GM23338 (cell line): ENCODE measurements at places on chromosomes 2 and 18. TPM values are rescaled to one million over a fixed set of nuclear protein-coding genes. Genes with fewer than 3 reads are reported as not detected.

DNA sequence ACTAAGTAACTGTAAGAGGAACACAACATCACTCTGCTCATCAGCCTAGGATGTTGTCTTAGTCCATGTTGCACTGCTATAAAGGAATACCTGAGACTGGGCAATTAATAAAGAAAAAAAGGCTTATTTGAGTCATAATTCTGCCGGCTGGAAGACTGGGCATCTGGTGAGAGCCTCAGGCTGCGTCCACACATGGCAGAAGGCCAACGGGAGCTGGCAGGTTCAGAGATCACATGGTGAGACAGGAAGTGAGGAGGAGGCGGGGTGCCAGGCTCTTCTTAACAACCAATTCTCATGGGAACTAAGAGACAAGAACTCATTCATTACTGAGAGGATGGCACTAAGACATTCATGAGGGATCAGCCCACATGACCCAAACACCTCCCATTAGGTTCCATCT is 46.8 kb downstream of the EPG5 start:
- DNase-seq, result no peak
- H3K4me3 ChIP-seq, result no peak overlapping the region
- peaks cover 4% of the 10 kb centered on the region; the same call in 1 of the 2 replicates for H3K36me3 ChIP-seq
- no peaks in the 10 kb centered on the region for H3K4me1 ChIP-seq
- no peak overlapping the region for H3K27ac ChIP-seq

Gene AKAIN1
- polyA plus RNA-seq, result not detected in 2 replicates

Gene FBXO15
- 0.53 TPM in 1 of 2 replicates, not detected in the other for polyA plus RNA-seq

DNA sequence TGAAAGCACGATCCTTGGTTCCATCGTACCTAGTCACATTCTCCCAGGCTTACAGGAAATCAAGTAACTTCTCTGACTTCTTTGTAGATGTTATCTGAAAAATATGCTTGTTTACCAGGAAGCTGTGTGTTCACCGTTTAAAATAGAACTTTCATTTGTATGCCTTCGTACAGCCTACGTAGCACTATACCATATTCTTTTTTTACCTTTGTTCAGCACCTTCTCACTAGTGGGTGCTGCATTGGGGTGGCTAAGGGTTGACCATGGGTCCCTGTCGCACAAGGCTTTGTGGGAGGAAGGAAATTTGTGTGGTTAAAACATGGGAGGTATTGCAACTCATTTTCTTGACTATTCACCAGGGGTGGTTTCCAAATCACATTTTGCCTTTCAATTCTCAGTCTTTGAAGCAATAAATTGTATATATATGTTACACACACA is 16.6 kb downstream of the MALT1 start:
- no peaks in the 10 kb centered on the region for H3K36me3 ChIP-seq
- H3K27me3 ChIP-seq, result no peaks in the 10 kb centered on the region
- no peak overlapping the region for H3K4me3 ChIP-seq
- no peak overlapping the region for H3K27ac ChIP-seq
- no peak for DNase-seq
- no peaks in the 10 kb centered on the region for H3K4me1 ChIP-seq

- H3K27ac ChIP-seq, result no peak overlapping the region
- no peak for DNase-seq
- no peaks in the 10 kb centered on the region for H3K36me3 ChIP-seq
- H3K4me1 ChIP-seq, result peaks cover 32% of the 10 kb centered on the region
Measured at GRCh38 chr2:64655018-64655664, 1.4 kb upstream of the SERTAD2 start.

- H3K4me3 ChIP-seq, result no peak overlapping the region
- DNase-seq, result no peak
- H3K27ac ChIP-seq, result no peak overlapping the region
- H3K36me3 ChIP-seq, result no peaks in the 10 kb centered on the region
- H3K4me1 ChIP-seq, result peaks cover 6% of the 10 kb centered on the region; the same call in 1 of the 2 replicates
Measured at GRCh38 chr2:37506407-37507050, 162.1 kb downstream of the QPCT start.

DNA sequence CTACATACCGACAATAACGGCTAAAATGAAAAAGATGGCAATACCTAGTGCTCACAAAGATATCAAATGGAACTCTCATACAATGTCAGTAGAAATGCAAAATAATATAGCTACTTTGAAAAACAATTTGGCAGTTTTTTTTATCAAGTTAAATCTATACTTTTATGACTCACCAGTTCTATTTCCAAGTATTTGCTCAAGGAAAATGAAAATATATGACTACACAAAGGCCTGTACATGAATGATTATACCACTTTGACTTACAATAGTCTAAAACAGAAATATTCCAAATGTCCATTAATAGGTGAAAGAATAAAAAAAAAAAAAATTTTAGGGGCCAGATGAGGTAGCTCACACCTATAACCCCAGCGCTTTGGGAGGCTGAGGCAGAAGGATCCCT is 219.8 kb downstream of the ZRANB3 start:
- no peak overlapping the region for H3K4me3 ChIP-seq
- H3K36me3 ChIP-seq, result no peaks in the 10 kb centered on the region

Gene CD8B2
- polyA plus RNA-seq, result 0.06 TPM in 1 of 2 replicates, not detected in the other

- DNase-seq, result no peak
- H3K4me1 ChIP-seq, result peaks cover 8% of the 10 kb centered on the region; the same call in 1 of the 2 replicates
- H3K27ac ChIP-seq, result no peak overlapping the region
Measured at GRCh38 chr2:217654168-217654567, 348.6 kb downstream of the TNS1 start.

Gene FIGN
- 12.1 and 23.6 TPM in 2 replicates for polyA plus RNA-seq

Gene ZNF892
- 2.2 and 2.7 TPM in 2 replicates for polyA plus RNA-seq

Gene MYL12B
- polyA plus RNA-seq, result 282 and 330 TPM in 2 replicates

DNA sequence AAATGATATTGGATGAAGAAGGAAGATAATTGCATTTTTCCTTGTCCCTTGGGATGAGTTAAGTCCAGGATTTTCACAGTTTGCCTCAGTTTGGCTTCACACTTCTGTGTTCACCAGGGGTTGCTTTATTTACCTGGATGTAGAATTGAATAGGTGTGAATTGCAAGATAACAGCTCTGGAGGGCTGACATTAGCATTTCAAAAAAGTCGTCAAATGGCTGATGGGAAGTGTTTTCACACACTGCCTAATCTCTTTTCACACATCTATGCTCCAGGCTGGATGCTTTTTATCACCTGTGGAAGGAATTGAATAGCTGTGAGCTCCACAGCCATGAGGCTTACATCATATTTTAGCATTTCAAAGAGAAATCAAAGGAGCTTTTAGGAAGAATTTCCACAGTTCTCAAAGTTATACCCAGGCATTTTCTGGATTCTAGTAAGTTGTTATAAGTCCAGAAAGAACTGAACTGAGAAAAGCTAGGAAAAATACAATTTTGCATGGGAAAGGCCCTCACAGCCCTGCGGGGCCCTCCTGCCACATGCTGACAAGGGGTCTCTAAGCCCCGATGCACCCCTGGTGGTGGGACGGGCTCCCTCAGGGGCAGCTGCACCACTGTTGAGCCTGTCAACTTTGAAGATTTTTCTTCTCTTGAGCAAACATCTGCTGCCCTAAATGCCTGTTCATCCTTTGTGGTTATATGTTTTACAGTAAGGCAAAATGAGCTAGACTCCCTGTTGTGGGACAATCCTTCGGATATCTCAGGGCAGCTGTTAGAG is 43.9 kb downstream of the TEX51 start:
- peaks cover 13% of the 10 kb centered on the region for H3K4me1 ChIP-seq
- DNase-seq, result peak; percentile 54
- H3K4me3 ChIP-seq, result no peak overlapping the region
- 0 out of 2 replicates have a peak overlapping the region, but pooled peaks have one; percentile 12 for H3K27ac ChIP-seq
- peaks cover 13% of the 10 kb centered on the region for H3K36me3 ChIP-seq

Gene CRYBA2
- not detected in 2 replicates for polyA plus RNA-seq

DNA sequence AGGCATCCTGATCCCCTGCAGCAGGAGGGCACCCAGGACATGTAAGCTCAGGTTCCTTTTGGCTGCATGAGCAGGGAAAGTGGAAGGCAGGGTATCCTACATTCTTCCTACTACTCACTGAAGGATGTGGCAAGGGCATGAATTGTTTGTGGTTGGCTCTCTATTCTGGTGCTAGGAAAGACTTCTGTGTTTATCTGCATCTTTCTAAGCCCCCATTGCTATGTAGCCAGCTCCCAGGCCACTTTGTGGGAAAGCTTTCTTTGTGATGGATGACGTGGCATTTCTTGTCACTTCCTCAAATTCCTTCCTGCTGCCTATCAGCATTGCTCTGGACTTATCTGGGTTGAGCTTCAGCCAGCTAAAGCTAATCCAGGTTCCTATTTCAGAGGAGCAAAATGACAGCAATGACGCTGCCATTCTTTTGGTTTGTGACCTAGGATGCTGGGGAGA is 46.2 kb downstream of the MEIS1 start:
- no peaks in the 10 kb centered on the region for H3K27me3 ChIP-seq
- no peak overlapping the region for H3K4me3 ChIP-seq
- H3K27ac ChIP-seq, result 0 out of 2 replicates have a peak overlapping the region, but pooled peaks have one; percentile 15
- no peaks in the 10 kb centered on the region for H3K36me3 ChIP-seq
- H3K4me1 ChIP-seq, result no peaks in the 10 kb centered on the region
- peak; percentile 78 for DNase-seq

GRCh38 chr2:118403658-118404451 is 315.6 kb downstream of the INSIG2 start:
- no peak overlapping the region for H3K4me3 ChIP-seq
- no peaks in the 10 kb centered on the region for H3K27me3 ChIP-seq
- no peak overlapping the region for H3K27ac ChIP-seq
- no peaks in the 10 kb centered on the region for H3K36me3 ChIP-seq
- no peaks in the 10 kb centered on the region for H3K4me1 ChIP-seq

Gene SLC8A1
- 2.3 and 2.5 TPM in 2 replicates for polyA plus RNA-seq

DNA sequence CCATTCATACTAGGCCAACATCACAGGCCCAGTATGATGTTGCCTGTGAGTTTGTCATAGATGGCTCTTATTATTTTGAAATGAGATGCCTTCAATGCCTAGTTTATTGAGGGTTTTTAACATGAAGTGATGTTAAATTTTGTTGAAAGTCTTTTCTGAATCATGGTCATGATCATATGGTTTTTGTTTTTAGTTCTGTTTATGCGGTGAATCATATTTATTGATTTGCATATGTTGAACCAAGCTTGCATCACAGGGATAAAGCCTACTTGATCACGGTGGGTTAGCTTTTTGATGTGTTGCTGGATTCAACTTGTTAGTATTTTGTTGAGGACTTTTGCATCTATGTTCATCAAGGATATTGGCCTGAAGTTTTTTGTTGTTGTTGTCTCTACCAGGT is 195.8 kb upstream of the FN1 start:
- H3K4me3 ChIP-seq, result no peak overlapping the region
- no peak for DNase-seq
- H3K27me3 ChIP-seq, result no peaks in the 10 kb centered on the region
- H3K27ac ChIP-seq, result no peak overlapping the region
- H3K4me1 ChIP-seq, result peaks cover 16% of the 10 kb centered on the region
- no peaks in the 10 kb centered on the region for H3K36me3 ChIP-seq

- H3K4me1 ChIP-seq, result peaks cover 21% of the 10 kb centered on the region
- DNase-seq, result peak; percentile 68
- H3K27me3 ChIP-seq, result peaks cover 32% of the 10 kb centered on the region
- H3K4me3 ChIP-seq, result peak overlapping the region; percentile 60
- H3K27ac ChIP-seq, result no peak overlapping the region
Measured at GRCh38 chr2:96527286-96528005, 9.1 kb upstream of the ARID5A start.

Gene POTEC
- polyA plus RNA-seq, result not detected in 2 replicates

Gene DSG4
- not detected in 2 replicates for polyA plus RNA-seq

Gene SH3BP4
- polyA plus RNA-seq, result 15.1 and 15.6 TPM in 2 replicates

DNA sequence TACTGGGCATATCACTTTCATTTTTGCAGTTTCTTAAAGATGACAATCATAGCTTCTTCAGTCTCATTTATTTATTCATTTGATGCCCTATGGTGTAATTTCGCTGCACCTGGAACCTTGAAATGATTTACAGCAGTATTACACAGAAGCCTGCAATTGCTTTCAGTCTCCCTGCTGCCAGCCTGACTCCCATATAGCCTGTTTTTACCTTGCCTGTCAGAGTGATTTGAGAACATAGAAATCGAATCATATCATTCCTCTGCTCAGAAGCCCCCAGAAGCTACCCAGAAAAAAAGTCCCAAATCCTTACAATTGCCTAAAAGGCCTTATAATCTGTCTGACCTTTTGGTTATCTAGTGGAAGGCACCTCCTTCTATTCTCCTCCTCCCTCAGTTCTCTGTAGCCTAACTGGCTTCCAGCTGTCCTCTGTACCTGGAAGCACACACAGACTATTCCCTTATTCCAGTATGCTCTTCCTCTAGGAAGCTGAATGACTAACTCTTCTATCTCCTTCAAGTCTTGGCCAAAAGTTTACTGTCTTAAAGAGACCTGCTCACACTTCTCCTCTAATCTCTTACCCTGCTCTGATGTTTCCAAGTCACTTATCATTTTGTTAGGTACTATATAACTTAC is 12.6 kb downstream of the SCN3A start:
- peaks cover 4% of the 10 kb centered on the region; the same call in 1 of the 2 replicates for H3K4me1 ChIP-seq
- no peak for DNase-seq
- H3K36me3 ChIP-seq, result no peaks in the 10 kb centered on the region
- no peak overlapping the region for H3K4me3 ChIP-seq
- no peak overlapping the region for H3K27ac ChIP-seq
- H3K27me3 ChIP-seq, result no peaks in the 10 kb centered on the region

GRCh38 chr2:152493945-152494528 is 159.1 kb downstream of the FMNL2 start:
- H3K36me3 ChIP-seq, result no peaks in the 10 kb centered on the region
- H3K27ac ChIP-seq, result peak overlapping the region; percentile 40

DNA sequence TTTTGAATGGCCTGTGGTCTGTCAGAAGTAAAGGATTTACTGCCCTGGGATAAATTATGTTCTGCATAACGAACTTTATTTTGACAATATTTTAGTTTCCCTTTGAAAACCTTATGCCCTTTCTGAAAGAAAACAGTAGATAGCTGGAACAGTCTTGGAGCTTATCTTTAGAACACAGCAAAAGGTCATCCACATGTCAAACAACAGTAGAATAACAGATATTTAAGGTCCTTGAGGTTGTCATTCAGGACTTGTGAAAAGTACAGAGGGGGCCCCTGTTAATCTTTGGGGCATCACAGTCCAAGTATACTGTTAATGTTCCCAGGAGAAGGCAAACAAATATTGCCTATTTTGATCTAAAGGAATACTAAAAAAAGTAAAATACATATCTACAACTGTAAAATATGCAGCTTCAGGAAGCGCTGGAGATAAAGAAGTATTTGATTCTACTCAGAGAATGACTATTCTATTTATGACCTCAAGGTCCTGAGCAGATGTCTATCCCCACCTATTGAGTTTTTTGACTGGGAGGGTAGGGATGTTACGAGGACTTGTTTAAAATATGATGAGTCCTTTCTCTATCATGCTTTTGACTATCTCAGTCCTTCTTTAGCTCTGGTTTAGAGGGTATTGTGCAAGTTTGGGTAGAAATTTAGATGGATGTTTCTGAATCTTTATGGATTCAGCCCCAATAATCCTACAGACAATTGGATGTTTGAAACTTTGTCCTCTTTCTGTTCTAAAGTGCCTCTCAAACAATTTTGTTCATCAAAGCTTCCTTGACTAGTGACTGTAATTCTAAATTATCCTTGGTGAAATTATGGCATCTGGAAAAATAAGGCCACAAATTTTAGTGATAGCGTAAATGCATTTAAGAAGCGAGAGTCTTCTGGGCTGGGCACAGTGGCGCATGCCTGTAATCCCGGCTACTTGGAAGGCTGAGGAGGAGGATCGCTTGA is 25.1 kb upstream of the TMEM214 start:
- H3K27ac ChIP-seq, result no peak overlapping the region
- H3K27me3 ChIP-seq, result no peaks in the 10 kb centered on the region
- H3K4me3 ChIP-seq, result no peak overlapping the region

Gene BCL2
- 1.1 and 1.2 TPM in 2 replicates for polyA plus RNA-seq

Gene PPP4R3B
- 21.8 and 25.6 TPM in 2 replicates for polyA plus RNA-seq

Gene WDR33
- 32.1 and 37.2 TPM in 2 replicates for polyA plus RNA-seq

- H3K27me3 ChIP-seq, result no peaks in the 10 kb centered on the region
- no peak overlapping the region for H3K4me3 ChIP-seq
- H3K27ac ChIP-seq, result no peak overlapping the region
- no peaks in the 10 kb centered on the region for H3K4me1 ChIP-seq
- DNase-seq, result no peak
Measured at GRCh38 chr2:11710210-11710609, 36.2 kb upstream of the LPIN1 start.

GRCh38 chr2:96548558-96549465 is 12.3 kb downstream of the ARID5A start:
- peaks cover 11% of the 10 kb centered on the region for H3K4me1 ChIP-seq
- H3K36me3 ChIP-seq, result no peaks in the 10 kb centered on the region
